ENCODE measurements at places on chromosomes 5 and 9.

DNA sequence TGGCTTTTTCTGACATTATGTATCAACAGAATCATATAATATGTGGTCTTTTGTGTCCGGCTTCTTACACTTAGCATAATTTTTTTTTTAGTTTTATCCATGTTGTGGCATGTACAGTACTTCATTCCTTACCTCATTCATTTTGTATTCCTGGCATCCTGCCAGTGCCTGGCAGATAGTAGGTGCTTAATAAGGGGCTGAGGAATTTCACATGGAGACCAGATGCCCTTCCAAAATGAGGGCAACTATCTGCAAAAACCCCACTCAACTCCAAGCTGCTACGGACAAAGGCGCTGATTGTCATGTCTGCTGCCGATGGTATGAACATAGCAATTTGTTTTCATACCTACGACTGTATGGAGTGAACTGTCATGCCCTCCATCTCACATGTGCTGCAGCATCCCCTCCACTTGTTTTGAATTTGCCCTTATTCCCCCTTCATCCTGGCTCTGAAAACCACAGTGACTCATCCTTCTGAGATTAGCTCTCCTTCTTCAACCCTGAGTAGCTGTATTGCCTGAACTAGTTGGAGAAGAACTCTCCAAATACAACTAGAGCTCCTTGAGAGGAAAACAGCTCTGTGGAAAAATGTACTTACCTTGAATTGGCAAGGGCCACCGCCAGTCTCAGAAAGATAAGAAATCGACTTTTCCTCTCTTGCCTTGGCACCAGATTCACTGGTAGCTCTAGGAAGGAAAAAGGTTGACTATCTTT lies 41.3 kb upstream of the FOXE1 start:
- peak; percentile 80 for DNase-seq

DNA sequence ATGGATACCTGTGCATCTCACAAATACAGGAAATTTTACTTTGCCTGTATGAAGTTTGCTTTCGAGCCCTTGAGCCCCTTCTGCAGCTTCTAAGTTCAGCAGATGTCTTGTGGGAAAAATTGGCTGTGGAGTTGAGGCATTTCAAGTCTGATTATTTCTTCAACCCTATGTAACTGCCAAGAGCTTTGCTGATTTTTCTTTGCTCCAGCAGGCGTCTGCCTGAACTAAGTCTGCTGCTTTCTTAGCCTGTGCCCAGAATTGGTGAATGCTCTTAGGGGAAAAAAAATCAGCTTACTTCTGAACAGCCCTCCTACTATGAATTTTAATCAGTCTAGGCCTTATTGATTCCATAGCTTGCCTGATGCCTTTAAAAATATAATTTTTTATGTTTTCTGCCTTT lies 41.2 kb downstream of the RIC1 start:
- no peak for DNase-seq

- no peak for DNase-seq
These were observed 9.1 kb downstream of the GSN start for GRCh38 chr9:121277026-121277425.

DNA sequence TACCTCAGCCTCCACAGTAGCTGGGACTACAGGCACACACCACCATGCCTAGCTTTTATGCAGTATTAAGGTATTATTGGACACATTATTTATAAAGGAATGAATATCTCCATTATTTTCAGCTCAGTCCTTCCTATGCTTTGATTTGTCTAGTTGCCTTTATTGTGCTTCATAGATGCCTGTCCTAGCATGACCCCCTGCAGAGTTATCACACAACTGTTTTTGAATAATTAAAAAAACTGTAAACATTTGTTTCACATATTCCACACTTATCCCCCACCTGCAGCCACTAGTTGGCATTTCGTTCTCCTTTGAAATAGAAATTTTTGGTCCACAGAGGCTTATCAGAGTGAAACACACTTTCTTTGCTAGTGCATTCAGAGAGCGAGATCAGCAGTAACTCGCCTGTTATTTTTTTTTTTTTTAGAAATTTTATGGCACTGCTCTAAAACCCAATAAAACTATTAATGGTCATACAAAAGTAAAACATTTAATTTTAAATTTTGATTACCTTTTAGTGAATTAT lies 151.8 kb upstream of the RASA1 start:
- no peak for DNase-seq

- DNase-seq: peak; percentile 85
These were observed 79.6 kb downstream of the PDE4D start for GRCh38 chr5:59813761-59814536.

All from M059J (cell line).